ENCODE measurements at places on chromosomes 12 and 14. TPM values are rescaled to one million over a fixed set of nuclear protein-coding genes. Genes with fewer than 3 reads are reported as not detected.

Gene OXA1L
- 40.0 TPM for total RNA-seq

Gene CFAP251
- 9.4 TPM for total RNA-seq

DNA sequence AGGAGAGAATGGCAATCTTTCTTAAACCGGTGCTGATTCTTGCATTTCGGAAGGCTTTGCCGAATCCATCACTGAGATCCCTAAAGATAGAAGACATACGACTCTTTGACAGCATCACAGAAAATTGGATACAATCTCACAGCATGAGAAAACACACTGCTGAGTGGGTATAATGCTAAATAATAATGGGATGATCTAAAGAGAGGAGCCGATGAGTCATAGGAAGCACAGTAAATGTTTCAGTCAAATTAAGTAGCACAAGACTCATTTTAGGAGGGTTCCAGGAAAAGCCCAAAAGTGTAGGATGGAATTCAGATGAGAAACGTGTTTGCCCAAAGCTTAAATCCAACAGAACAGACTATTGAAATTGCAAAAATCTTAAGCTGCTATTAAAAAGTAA, 81.7 kb downstream of the CPNE8 start:
- no peak for DNase-seq
- no peak overlapping the region for H3K4me3 ChIP-seq
- no peaks in the 10 kb centered on the region for H3K4me1 ChIP-seq
- no peaks in the 10 kb centered on the region for H3K27me3 ChIP-seq
- no peaks in the 10 kb centered on the region for H3K36me3 ChIP-seq

- H3K36me3 ChIP-seq: no peaks in the 10 kb centered on the region
- no peak overlapping the region for H3K27ac ChIP-seq
- H3K4me3 ChIP-seq: no peak overlapping the region
- H3K27me3 ChIP-seq: no peaks in the 10 kb centered on the region
- DNase-seq: no peak
These were observed 160.7 kb downstream of the ETV6 start for GRCh38 chr12:11810206-11810545.

- peaks cover 27% of the 10 kb centered on the region for H3K4me1 ChIP-seq
- no peak overlapping the region for H3K4me3 ChIP-seq
- H3K27ac ChIP-seq: peak overlapping the region; percentile 77
- peaks cover 26% of the 10 kb centered on the region for H3K36me3 ChIP-seq
- H3K27me3 ChIP-seq: no peaks in the 10 kb centered on the region
- peak; percentile 99 for DNase-seq
These were observed 181.3 kb upstream of the FKBP4 start for GRCh38 chr12:2613326-2614073.

- no peaks in the 10 kb centered on the region for H3K27me3 ChIP-seq
- DNase-seq: no peak
- H3K36me3 ChIP-seq: no peaks in the 10 kb centered on the region
- H3K27ac ChIP-seq: no peak overlapping the region
These were observed 474 bp downstream of the FITM1 start for GRCh38 chr14:24130717-24131548.

DNA sequence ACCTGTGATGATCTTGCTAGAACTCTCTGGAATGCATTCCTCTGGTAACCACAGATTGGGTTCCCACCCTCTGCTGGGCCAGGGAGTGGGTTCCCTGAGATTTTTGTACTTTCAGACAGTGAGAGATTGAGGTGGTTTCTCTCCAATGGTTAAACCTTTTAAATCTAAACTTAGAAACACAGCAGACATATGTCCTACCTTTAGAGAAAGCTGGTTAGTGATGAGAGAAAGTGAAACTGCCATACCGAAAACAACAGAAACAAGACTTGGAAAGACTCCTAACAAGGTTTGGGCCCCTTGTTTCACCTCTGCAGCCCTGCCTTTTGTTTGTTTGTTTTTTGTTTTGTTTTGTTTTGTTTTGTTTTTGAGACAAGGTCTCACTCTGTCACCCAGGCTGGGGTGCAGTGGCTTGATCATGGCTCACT, 9.7 kb upstream of the SGPP1 start:
- no peak overlapping the region for H3K27ac ChIP-seq
- H3K36me3 ChIP-seq: no peaks in the 10 kb centered on the region
- H3K27me3 ChIP-seq: peaks cover 8% of the 10 kb centered on the region
- no peak for DNase-seq

GRCh38 chr14:54567224-54567638, 303 bp downstream of the SAMD4A start:
- no peak for DNase-seq
- peaks cover 7% of the 10 kb centered on the region for H3K36me3 ChIP-seq
- peak overlapping the region; percentile 94 for H3K4me3 ChIP-seq
- H3K27me3 ChIP-seq: no peaks in the 10 kb centered on the region
- peak overlapping the region; percentile 97 for H3K27ac ChIP-seq
- peaks cover 9% of the 10 kb centered on the region for H3K4me1 ChIP-seq

All from IMR-90 (cell line).